ENCODE measurements at places on chromosomes 5 and 9.

GRCh38 chr5:139863855-139864558, 68.4 kb downstream of the PSD2 start:
- peak; percentile 75 for DNase-seq

DNA sequence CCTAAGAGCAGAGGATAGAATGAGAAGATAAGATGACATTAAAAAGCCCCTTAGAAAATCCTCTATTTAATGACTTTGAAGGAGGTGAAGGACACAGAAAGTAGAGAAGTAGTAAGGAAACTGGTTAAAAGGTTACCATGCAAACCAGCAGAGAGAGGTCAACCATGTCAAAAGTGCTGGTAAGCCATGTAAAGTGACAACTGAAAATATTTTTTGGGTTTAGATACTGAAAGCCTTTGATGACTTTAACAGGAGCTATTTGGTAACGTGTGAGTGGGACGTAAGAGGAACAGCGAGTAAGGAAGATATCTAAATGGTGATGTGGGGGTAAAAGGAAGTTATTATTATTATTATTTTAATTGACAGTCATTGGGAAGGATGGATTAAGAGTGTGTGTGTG, 56.9 kb downstream of the MACIR start:
- DNase-seq: no peak

DNA sequence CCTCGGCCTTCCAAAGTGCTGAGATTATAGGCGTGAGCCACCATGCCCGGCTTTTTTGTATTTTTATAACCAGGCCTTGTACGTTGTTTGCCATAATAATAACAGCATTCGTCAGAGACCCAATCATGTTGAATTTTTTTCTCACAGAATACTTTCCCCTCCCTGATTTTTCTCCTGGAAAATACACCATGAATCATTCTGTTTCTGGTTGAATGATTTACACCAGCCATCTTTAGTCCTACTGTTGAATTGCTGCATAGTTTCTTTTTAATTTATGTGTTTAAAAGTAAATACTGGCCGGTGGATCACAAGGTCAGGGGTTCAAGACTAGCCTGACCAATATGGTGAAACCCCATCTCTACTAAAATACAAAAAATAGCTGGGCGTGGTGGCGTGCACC, 3.5 kb downstream of the CNOT8 start:
- DNase-seq: no peak

- DNase-seq: peak; percentile 35
These were observed 1.3 kb downstream of the ANXA1 start for GRCh38 chr9:73152953-73153352.

DNA sequence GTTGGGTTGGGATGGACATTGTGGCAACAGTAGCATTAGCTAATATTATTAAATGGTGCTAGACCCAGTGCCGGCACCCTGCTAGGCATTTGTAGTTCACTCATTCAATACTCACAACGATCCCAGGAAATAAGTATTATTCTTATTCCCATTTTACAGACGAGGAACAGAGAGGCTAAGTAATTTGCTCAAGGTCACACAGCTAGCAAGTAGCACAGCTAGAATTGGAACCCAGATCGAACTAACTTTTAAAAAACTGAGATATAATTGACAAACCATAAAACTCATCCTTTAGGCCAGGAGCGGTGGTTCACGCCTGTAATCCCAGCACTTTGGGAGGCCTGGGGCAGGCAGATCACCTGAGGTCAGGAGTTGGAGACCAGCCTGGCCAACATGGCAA, 79.5 kb downstream of the SH3PXD2B start:
- no peak for DNase-seq

DNA sequence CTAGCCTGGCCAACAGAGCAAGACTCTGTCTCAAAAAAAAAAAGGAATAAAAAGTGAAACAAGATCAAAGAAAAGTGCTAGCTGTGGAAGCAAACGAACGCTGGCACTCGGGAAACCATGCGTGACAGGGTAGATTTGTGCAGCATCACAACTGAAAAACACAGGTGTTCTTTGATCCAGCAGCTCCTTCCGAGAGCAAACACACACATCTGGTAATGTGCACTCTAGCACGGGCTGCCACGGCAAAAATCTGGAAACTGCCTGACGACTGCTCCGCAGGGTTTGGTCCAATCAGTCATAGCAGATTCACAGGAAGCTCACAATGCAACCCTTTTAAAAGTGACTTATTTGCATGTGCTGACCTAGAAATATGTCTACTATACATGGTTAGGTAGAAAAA, 80.0 kb downstream of the SYK start:
- DNase-seq: no peak

DNA sequence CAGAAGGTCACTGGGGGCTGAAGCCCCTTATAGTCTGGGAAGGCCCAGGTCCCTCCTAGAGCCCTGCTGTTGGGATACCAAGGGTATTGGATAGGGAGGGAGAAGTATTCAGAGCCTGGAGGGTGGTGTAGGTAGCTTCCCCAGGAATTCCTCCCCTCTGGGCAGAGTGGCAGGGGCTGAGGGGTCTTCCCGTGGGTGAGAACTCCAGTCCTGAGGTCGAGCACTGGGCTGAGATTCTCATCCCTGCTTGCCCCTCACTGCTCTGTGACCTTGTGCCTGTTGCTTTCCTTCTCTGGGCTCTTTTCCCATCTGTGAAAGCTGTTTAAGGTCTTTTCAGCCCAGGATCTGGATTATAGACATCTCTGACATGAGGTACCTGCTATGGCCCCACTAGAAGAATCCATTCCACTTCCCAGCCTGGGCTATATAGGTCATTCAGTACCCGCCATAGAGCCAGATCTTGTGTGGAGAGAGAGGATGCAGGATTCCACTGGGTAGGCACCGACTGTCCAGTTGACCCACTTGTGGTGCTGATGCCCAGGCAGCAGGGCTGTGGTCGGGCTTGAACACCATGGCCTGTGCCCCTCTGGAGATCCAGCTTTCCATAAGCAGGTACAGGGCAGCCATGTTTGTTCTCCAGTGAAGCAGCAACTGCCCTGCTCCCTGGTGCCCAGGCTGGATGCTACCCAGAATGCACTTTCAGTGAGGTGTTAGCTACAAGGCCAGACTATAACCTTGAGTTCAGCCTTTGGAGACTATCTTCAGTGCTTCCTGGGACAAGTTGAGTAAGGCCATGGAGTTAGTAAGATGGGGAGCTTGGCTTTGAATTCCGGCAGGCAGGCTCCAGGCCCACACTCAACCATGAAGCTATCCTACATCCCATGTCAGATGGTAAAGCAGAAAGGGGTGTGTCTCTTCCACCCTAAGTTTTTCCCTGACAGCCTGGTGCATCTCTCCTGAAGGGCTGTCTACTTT, 60.1 kb downstream of the AMBP start:
- DNase-seq: no peak

GRCh38 chr9:93898502-93899426, 56.4 kb downstream of the BARX1 start:
- no peak for DNase-seq

DNA sequence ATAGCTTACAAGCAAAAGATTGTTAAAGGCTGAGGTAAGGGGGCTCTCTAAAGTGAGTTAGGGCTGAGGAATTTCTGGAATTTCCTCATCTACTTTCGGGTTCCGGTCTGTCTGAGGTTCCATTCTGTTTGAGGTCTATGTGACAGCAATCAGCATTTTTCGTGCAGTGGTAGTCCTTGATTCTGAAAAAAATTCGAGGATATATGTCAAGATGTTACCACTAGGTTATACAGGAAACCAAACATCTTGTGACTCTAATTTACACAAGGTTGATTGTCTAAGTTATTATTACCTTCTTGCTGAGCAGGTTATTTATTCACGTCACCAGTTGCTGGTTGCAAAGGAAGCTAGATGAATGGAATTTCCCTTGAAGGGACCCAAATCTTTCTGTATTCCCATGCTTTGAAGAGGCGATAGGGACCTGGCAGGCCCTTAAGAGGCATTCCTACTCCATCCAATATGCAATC, 35.2 kb downstream of the RLN2 start:
- DNase-seq: no peak

GRCh38 chr5:97087138-97087537, 55.3 kb downstream of the LIX1 start:
- no peak for DNase-seq

DNA sequence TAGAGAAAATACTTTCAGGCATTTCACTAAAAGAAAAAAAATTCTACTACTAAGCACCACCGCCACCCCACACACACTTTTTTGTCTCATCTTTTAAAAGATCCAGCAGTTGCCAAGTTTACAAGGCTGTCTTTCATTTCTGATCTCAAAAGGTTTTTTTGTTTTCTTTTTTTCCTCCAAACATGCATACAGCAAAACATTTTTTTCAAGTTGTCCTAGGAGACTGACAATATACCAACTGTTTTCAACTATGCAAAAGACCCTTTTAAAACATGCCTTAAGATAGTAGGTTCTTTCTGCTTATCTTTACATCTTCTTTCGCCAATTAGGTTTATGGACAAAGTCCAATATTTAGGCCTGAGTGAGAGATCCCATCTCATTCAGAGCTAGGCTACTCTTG, 65.2 kb downstream of the HMHB1 start:
- DNase-seq: no peak

DNA sequence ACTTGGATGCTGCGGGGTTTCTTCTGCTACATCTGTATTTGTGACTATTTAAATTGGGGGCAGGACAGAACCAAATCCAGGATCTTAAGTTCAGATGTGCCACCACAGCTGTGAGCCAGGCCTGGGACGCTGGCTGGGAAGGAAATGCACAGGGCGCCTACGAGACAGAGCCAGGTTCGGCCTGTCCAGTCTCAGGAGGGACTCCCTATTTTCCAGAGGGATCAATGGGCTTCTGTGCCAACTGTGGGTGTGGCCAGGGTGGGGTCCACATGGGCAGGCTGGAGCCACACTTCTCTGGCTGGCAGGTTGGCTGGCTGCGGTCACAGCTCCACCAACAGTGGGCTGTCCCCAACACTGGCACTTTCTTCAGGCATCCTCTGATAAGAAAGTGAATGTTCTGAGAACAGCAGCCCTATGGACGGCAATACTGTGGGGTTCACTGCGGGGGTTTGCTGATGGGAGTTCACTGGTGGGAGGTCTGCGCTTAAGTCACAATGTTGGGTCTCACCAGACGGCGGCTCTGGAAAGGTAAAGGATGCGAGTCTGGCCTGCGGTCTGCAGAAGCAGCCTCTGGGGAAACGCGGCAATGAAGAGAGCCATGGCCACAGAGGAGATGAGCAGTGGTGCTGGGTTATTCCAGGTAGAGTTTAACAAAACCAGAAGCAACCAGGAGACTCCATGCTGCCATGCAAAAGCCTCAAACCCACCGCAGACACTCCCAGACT, 78.1 kb downstream of the DAP start:
- no peak for DNase-seq

DNA sequence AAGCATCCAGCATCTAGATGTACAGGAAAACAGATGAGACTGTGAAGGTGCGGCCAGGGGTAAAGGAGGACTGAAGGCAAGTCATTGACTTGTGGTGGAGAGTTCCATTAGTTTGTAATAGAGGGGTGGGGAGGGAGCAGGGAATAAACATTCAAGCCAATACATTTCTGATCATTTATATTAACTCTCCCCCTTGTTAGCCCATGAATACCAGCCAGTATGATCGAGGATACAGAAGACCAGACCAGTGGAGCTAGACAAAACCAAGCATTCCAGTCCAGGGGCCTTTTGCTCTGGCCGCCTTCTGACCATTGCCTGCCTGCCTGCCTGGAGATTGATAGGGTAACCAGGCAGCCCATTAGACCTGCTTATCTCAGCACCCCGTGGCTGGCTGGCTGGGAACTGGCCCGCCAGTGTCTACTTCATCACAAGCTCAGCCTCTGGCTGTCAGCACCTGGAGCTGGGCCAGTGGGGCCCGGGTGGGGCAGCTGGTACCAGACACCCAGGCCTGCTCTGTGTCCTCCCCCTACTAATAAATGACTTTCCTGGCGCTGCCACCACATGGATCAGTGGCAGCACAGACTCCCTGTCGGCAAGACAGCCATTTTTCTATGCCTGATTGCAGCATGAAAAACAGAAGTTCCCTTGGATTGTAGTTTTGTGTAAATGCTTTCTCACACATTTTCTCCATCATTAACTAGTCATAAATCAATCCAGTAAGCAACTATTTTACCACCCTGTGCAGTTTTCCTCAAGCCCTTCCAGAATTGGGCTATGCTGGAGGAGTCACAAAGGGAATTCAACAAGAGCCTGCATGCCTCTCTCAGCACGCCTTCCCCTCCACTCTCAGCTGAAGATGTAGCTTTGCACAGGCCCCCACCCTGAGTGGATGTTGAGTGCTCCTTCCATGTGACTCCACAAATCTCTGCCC, 181.3 kb downstream of the SNCAIP start:
- no peak for DNase-seq

DNA sequence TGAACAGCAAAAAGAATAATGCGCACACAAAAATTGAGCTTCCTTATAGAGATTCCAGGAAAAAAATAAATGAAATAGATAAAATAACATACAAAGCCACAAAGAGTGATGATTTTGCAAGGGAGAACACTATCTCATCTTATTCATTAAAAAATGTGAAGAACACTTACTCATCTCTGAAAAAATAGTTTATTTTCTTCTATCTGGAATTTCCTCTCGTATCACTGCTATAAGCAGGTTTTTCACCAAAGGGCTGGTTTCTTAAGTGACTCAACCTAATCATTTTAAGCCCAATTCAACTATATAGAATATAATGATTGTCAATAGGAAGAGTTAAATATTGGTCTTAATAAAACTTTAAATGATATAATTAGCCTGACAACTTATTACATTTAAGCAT, 504.9 kb downstream of the NR2F1-AS1 start:
- DNase-seq: no peak

GRCh38 chr5:166004006-166004405, 2287.4 kb upstream of the WWC1 start:
- no peak for DNase-seq

- no peak for DNase-seq
These were observed 3.2 kb downstream of the PAPPA start for GRCh38 chr9:116156621-116157314.

- DNase-seq: peak; percentile 28
These were observed 96.2 kb downstream of the ADRB2 start for GRCh38 chr5:148922606-148923005.

DNA sequence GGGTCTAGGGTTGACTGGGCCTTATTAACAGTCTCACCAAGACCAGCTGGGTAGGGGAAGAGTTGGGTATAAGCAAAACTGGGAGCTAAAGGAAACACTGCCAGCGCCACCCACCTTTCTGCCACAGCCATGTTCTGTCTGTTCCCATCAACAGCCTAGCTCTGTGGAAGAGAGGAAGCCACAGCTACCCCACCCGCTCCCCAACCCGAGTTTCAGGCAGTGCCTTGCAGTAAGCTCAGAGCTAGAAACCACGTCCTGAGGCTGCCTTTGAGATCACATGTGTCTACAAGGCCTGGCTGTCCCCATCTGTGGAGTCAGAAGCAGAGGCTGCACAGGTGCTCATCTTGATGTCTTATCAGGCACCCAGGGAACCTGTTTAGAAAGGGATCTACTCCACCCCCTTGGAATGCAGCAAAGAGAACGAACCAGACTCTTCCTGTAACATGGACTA, 15.3 kb downstream of the HNRNPH1 start:
- peak; percentile 62 for DNase-seq

- DNase-seq: no peak
These were observed 40.9 kb upstream of the GLDC start for GRCh38 chr9:6686396-6686795.
